GF-D8 (cell line): ENCODE measurements at places on chromosomes 2 and 18.
A peak's percentile ranks its signal among the peaks of the same experiment; 100 is the strongest.

GRCh38 chr18:52844323-52844722 is 504.3 kb downstream of the DCC start:
- no peak for DNase-seq

- DNase-seq, result no peak
Measured at GRCh38 chr18:9916077-9916639, 2.3 kb downstream of the VAPA start.

- DNase-seq, result no peak
Measured at GRCh38 chr2:174117951-174118930, 130.1 kb downstream of the OLA1 start.

- no peak for DNase-seq
Measured at GRCh38 chr2:25664183-25664964, 9.0 kb downstream of the DTNB start.

- no peak for DNase-seq
Measured at GRCh38 chr2:9697909-9698308, 67.1 kb upstream of the YWHAQ start.

DNA sequence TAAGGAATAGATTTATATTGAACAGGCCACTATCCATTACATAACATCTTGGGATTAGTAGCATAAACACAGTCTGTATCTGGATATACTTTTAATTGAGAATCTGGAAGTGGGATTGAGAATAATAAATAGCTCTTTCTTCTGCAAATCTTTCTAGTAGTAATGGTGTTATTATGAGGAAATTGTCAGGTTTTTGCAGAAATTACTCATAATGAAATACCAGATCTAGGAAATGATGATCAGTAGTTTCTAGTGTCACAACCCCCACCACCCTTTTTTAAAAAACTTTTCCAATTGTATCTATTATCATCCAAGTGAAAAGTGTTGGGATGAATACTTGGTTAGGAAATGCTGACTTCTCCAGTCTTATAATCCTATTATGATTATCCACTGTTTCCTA is 18.7 kb downstream of the NBEAL1 start:
- DNase-seq, result no peak

- no peak for DNase-seq
Measured at GRCh38 chr2:239553376-239554000, 152.7 kb upstream of the HDAC4 start.

- DNase-seq, result peak; percentile 16
Measured at GRCh38 chr18:55234366-55235093, 275.3 kb upstream of the CCDC68 start.

DNA sequence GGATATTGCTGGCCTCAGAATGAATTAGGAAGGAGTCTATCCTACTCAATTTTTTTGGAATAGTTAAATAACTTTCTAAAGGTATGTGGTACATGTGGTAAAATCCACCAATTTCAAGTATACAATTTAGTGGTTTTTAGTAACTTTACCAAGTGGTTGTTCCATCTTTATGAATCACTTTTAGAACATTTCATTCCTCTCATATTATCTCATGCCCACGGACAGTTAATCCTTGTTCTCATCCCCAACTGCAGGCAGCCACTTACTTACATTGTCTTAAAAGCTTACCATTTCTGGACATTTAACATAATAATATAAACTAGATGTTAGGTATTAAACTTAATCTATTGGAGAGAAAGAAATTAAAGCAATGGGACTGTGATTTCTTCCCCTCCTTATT is 146.3 kb upstream of the ZC3H15 start:
- DNase-seq, result no peak

DNA sequence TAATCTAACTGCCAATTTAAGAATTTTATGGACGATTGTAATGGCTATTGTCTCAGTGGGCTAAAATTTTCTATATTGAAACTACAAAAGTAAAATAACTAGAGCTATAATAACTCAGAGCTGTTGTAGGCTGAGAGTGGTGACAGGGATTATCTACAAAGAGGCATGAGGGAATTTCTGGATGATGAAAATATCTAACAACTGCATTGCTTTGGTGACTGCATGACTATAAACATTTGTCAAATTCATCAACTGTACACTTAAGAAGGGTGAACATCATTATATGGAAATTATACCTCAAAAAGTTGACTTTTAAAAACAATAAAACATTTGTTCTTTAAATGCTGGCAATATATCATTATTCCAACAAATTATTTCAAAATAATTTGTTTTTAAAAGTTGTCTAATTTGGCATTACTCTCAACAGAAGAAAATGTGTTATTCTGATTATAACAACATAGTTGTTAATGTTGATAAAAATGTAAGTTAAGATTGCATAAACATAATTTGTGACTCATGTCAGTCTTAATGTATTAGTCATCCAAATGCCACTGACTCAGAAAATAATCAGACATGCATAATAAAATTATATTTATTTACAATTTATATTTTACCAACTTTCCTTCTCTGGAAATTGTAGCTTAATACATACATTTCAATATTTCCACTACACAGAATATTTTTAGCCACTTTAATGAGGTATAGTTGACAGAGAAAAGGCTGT is 865.1 kb upstream of the VRK2 start:
- no peak for DNase-seq

GRCh38 chr18:46706968-46707367 is 49.9 kb downstream of the ST8SIA5 start:
- DNase-seq, result no peak

GRCh38 chr2:100242891-100243619 is 79.2 kb downstream of the LONRF2 start:
- no peak for DNase-seq

DNA sequence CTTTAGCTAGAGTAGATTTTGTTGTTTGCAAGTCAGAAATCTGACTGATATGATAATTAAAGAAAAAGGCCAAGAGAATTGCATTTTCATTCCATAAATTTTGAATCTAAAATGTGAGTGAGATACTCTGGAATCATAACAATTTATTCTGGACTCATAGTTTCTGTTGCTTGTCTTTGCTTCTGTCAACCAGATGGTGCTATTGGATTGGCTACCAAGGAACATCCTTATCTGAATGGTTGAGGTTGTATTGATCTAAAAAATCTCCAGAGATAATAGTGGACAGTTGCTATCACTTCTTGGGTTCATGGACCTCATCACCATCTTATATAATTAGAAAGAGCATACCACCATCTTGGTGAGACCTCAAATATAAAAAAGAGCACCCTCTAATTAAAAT is 34.0 kb upstream of the CPS1 start:
- no peak for DNase-seq
